Stimulated activated CD8-positive, alpha-beta memory T cell treated with anti-CD3 and anti-CD28 coated beads, Interleukin-12 subunit alpha, Interleukin-12 subunit beta, amount 100 ng/mL, for 4 hours (primary cell): ENCODE measurements at places on chromosomes 1 and 21.

DNA sequence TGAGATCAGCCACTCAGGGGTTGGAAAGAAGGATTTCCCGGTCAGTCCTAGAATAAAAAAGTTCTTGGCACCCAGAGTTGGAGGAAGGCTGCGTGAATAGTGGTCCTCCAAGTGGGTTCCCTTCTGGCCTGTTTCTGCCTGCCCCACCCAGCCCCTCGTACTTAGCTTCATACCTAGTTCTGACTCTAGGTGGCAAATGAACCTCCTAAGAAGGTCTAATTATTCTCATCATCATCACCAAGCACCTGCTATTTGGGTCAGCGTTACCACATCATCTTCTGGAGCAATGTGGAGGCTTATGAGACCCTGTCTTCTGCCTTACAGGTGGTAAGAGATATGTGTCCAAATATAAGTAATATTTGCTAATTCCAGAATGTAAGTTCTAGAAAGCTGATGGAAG lies 35.9 kb upstream of the NFASC start:
- DNase-seq = no peak

- no peak for DNase-seq
Observed at GRCh38 chr21:38965910-38966504, 160.3 kb downstream of the ETS2 start.

DNA sequence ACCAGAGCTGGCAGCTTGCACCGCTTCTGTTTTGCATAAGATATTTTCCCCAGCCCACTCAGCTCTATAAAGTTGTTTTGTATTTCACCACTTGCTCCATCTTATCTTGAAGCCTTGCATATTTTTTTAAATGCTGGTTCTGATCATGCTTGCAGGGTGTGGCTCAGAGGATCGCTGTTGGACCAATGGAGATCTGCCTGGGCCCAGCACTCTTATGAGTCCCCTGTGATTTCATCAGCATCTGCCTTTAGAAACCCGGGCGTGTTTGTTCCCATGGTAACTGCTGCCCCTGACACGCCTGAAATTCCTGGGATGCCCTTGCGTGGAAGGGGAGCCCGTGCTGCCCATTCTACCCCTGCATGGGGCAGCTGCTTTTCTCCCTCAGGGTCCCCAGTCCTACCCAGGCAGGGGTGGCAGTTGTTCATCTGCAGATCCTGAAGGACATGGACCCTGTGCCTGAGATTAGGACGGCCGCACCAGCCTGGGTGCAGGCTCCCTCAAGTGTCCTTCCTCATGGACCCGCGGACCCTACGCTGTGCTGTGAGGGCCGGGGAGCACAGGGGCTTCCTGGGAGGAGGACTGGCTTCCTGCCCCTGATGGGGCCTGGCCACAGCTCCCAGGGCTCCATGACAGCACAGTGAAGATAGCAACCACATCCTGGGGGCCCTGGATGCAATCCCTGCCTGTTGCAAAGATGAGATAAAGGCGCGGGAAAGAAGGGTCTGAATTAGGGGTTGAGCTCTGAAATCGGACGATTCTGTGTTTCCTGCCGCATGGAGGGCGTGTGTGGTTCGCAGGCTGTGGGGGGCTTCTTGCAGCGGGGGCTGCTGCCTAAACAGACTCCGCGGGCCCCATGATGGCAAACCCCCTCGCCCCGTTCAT lies 226.5 kb downstream of the SDCCAG8 start:
- DNase-seq = no peak

DNA sequence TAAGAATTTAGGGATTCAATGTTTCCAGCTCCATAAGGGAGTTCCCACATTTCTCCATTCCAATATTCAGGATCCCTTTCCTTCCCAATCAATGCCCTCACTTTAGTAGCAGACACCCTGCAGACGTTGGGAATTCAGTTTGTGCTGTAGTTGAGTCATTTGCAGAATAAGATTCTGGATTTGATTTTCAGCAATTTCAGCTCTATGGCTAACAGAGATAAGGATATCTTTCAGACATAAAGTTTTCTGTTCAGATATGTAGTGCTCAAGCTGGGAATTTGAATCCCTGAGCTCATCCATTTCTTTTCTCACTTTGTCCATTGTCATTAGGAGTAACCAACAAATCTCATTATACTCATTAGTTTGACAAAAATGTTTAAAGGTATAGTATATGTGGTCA lies 13.1 kb downstream of the MPZL1 start:
- no peak for DNase-seq

DNA sequence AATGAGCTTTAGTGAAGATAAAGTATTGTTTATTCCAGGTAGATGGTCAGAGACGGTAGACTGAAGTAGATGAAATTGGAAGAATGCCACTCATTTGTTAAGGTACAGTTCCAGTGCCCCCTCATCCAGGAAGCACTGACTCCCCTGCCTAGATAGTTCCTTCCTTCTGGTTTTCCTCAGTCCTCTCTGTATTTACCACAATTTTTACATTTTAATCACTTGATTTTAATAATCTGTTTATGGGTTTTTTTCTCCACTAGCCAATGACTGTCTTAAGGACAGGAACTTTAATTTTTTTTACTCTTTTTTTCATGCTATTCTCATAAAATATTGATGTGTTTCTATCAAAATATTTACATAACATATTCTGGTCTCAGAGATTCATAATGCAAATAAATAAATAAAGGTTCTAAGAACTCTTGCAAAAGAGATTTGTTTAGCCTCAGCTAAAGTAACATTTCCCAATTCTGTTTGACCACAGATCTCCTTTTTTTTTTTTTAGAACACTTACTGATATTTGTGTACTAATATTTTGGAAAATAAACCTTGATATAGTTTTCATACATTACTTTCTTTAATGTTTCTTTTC lies 651.6 kb downstream of the PLPP3 start:
- no peak for DNase-seq

DNA sequence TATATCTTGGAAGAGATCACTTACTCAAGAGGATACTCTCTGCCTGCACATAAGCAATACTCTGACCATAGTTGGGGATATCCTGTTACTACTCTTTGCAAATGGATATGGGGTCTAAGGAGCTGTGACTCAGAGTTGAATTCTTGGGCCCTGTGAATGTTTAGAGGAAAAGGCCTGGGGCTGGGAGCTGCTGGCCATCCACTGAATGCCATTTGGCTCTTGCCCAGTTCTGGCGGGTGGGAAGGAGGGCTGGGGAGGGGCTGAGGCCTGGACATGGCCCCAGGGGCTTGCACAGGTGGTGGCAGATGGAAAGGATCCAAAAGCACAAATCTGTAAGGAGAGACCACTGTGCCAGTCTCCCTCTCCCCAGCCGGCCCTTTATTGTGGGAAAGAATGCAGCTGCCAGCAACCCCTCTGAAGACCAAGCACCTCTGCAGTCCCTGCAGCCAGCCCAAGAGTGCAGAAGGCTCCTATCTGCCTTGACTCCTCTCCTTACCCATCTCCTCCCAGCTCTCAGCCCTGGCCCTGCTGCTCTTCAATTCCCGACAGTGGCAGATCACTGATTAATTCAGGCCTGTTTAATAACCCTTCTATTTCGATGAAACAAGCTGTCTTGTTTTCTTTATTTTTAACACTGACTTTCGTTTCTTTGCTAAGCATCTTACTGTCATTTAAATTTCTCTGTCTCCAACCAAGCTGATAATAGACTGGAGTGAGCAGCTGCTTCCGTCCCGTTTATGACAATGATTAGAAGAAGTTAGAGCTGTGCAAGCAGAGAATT lies 12.1 kb downstream of the PLXNA2 start:
- no peak for DNase-seq

- DNase-seq = no peak
Observed at GRCh38 chr1:172646653-172647052, 12.2 kb upstream of the FASLG start.

GRCh38 chr1:60000625-60001024 lies 72.9 kb downstream of the C1orf87 start:
- DNase-seq = no peak

- DNase-seq = no peak
Observed at GRCh38 chr1:115765091-115765490, 3.4 kb downstream of the CASQ2 start.

DNA sequence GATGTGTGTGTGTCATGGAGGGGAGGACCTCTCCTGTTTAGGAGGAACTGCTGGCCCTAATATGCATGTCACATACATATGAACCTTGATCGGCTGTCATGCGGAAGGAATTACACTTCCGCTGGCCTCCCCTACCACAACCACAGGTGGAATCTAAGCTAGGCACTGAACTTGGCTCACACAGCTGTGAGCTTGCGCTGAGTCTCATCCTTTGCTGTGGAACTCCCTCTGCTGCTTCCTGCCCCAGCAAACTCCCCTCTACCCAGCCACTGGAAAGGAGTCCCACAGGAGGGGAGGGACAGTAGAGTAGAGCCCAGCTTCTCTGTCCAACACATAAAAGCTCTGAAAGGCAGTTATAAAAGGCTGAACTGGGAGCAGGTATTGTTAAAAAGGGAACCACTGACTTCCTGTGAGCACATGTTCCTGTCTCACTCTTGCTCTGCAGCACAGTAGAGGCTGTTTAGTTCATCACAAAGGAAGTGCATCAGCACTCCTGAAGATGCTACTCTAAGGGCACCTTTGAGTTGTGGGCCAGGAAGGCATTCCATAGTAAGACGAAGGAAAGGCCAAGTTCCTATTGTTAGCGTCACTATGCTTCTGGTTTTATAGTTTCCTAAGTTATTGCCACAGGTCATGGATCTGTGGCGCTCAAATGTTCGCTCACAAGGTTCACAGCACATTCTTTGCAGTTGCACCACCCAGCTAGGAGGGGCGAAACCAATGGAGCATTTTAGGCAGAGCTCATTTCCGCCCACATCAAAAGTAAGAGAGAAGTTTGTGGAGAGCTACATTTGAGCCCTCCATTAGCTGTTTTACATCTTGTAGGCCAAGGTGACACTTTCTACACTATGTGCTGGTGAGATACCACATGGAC lies 17.7 kb upstream of the PTPRC start:
- peak; percentile 48 for DNase-seq

DNA sequence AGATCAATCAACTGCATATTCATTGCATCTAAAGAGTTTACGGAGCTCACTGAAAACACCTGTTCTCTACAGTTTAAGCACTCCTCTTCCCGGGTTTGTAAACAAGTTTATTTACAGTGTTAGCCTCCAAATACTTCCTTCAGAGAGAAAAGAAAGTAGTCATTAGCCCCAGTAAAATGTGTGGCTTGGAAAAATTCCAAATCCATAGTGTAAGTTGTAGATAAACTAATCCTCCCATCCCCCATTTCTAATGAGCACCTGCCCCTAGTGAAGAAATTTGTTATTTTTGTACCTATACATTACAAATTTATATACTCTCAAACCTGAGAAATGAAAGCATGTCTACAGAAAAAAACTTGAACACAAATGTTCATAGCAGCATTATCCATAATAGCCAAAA lies 21.9 kb downstream of the PUM1 start:
- DNase-seq = no peak

- no peak for DNase-seq
Observed at GRCh38 chr1:158999316-159000069, 10.2 kb upstream of the IFI16 start.

- no peak for DNase-seq
Observed at GRCh38 chr1:211756471-211757020, 74.0 kb downstream of the LPGAT1 start.

- DNase-seq = no peak
Observed at GRCh38 chr1:16247441-16247840, 10.5 kb upstream of the CPLANE2 start.

DNA sequence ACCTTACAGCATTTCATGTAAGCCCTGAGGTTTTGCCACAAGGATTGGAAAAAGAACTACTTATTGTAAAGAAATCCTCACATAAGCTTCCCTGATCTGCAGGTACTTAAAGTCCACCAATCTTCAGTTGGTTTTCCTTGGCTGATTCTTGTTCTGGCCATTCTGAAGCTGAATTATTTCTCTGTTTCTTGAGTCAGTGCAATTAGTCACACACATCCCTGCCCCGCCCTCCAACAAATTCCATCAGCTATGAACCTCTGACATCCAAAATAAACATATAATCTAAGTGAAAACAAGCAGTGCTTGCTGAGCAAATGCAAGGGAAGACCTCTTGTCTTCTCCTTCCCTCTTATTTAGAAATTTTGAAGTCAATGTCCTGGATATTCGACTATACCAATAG lies 8.2 kb upstream of the FNDC7 start:
- no peak for DNase-seq

- DNase-seq = no peak
Observed at GRCh38 chr1:167755654-167756053, 33.9 kb downstream of the MPZL1 start.

DNA sequence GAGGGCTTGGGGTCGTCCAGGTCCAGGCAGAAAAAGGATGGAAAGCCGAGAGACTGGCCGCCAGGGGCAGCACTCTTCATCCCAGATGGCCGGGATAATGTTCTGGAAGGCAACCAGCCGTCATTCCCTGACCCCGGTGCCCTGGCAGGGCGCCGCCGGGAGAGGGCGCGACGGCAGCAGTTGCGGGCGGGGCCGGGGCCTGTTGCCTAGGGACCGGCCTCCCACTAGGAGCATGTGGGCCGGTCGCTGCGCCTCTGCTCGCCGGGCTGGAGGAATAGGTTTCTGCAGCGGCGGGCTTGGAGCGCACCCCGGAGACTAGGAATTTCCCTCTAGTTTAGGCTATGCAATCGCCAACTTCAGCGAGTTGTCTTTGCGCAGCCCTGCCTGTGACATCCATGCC lies 11.0 kb downstream of the DMRTB1 start:
- no peak for DNase-seq

DNA sequence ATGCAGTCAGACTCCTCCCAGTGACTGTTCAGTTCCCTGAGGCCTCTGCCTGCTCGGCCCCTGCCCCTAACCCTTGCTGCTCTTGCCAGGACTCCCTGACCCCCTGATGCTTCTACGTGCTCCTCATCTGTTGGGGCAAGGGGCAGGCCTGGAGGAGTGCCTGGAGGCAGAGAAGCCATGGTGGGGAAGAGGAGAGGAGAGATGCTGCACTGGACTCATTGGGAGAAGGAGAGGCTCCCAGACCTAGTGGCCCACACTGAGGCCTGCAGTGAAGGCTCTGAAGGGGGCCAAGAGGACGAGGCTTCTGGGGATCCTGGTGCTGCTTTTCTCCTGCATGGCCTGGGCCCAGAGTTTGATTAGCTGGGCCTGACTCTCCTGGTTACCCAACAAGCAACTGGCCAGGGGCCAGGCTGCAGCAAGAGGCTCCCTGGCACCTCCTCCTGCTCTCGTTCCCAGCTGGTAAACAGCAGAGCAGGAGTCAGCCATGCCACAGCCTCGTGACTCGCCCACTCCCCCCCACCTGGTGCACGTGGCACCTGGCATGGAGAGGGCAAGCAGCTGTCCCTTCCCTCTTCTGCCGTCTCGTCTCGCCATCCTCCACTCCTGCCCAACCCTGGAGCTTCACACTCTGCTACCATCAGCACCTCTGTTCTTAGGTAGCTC lies 847 bp upstream of the RORC start:
- no peak for DNase-seq

- no peak for DNase-seq
Observed at GRCh38 chr21:13937236-13937635, 273.5 kb downstream of the LIPI start.

- DNase-seq = no peak
Observed at GRCh38 chr1:206649261-206649921, 14.1 kb downstream of the DYRK3 start.

GRCh38 chr1:35111106-35111505 lies 31.9 kb downstream of the ZMYM1 start:
- DNase-seq = no peak

DNA sequence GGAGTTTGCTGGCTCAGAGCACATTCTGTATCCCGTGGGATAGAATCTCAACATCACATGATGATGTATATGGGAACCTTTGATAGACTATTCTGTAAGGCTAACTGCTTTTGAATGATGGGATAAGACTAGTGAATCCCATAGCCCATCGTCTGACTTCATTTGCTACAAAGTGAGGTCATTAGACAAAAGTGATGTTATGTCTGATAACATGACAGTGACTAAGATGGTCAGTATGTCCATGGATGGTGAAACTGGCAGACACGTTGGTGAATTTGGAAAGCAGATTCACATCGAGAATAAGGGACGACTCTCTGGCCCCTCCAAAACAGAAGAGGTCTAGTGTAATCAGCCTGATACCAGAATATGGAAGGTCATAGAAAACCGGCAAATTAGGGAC lies 108.4 kb downstream of the HHAT start:
- no peak for DNase-seq
